DND-41 (cell line): ENCODE measurements at places on chromosomes 7 and 10.
A peak's percentile ranks its signal among the peaks of the same experiment; 100 is the strongest.

DNA sequence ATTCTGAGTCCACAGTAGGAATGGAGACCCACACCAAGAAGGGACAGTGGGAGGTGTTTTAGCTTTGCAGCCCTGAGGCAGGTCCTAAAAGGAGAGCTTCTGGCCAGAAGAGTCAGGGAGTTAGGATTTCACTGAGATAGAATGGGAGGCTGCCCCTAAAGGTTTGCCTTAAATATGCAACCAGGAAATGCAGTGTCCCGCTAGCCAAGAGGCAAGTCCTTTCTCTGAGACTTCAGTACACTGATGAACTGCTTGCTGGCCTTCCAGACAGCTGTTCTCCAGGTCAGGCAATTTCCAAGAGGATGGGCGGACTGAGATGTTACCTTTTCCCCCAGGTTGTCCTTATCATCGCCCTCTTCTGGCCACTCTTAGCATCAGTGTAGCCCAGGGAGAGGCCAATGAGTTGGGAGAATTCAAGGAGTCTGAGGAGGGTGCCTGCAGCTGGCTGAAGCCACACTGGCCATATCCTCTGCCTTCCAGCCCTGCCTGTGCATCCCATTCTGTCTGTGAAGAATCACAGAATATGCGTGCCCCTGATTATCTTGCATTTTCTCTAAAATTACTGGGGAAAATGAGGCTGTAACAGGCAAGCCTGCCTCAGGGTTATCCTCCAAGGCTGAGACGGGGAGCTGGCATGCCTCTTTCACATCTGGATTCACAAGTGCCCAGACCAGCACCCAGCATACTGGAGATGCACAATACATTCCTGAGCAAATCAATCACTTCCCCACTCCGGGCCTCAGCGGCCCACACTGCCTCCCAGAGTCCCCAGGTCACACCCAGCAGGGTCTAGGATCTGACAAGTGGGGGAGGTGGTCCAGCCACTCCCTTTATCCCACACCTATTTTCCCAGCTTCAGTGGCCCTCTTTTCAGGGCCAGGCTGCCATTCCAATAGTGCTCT lies 2.4 kb downstream of the TLL2 start:
- DNase-seq, result peak; percentile 35

DNA sequence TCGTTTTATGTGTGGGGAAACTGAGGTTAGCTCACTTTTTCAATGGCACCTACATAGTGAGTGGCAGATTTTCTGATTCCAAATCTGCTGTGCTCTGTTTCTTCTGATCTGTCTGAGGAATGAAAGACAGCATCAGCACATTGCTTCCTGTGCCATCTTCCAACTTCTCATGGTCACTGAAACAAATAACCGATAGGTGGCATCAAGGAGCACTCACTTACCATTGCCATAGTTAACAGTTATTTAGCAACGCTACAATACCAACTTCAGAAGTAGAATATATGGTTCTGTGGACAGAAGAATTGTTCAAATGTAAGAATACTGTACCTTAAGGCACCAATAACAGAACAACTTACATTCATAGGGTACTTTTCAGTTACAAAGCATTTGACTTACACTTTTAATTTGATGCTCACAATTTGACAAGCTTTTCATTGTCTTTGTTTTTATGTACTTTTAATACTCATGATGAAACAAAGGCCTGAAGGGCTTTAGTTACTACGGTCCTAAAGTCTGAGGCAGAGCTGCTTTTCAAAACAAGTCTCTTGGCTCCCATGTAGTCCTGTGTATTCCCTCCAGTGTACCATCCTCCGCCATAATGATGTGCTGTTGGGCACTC lies 228.9 kb upstream of the TCF7L2 start:
- no peak for DNase-seq

DNA sequence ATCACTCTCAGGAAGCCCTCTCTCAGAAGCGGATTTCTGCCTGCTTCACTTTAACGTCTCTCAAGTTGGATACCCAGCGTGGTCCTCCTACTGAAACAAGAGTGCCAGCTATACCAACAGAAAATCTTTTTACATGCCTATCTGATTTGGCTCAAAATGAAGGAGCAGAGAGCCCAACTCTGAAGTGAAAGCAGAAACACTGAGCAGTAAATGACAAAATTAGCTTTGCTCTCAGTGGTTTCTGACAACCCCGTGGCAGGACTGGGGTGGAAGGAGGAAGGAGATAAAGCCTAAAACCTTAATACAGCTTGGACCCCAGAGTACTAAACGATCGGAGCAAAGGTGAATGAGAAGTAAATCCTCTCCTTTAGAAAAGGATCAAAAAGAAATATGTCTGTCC lies 25.1 kb upstream of the GPR37 start:
- DNase-seq, result no peak

- DNase-seq, result no peak
These were observed 52.7 kb downstream of the SCIN start for GRCh38 chr7:12623223-12623622.

GRCh38 chr10:16965344-16965616 lies 148.1 kb upstream of the RSU1 start:
- DNase-seq, result no peak

DNA sequence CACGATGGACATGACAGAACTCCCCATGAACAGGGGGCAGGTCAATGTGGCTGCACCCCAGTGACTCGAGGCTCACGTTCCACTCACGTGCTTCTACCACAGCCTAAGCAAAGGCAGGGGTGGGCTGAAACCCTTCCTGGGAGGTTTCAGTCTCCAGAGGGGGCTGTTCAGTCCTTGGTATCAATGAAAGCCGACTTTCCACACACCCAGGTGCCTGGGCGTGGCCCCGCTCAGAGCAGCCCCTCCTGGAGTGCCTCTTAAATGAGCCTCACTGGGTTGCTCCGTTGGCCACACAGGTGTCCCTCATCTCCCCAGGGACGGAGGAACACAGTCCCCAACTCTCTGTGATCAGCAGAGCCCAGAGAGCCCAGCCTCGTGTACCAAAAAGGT lies 90.5 kb upstream of the PDGFA start:
- DNase-seq, result no peak

GRCh38 chr10:108638225-108638624 lies 1285.1 kb downstream of the XPNPEP1 start:
- DNase-seq, result no peak

GRCh38 chr7:27115221-27116026 lies 12.9 kb upstream of the HOXA2 start:
- no peak for DNase-seq

- no peak for DNase-seq
These were observed 264.0 kb downstream of the TCERG1L start for GRCh38 chr10:131047501-131047900.

DNA sequence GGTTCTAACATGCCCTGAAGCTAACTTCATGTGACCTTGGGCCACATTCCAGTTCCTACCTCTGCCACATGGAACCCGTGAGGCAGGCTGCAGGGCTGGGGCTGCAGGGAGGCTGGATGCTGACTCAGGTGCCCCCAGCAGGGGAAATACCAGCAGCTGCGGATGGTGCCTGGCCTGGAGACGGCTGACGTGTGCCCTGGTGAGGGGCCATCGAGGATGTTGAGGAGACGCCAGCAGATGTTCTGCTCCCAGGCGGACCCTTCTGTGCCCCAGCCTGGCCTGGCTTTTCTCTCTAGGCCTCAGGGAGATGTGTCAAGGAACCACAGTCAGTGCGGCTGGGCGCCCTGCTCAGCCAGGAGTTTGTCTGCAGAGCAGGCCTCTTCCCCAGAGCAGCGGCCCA lies 8.8 kb downstream of the BAG3 start:
- no peak for DNase-seq
